ENCODE measurements at places on chromosomes 16 and 17.

DNA sequence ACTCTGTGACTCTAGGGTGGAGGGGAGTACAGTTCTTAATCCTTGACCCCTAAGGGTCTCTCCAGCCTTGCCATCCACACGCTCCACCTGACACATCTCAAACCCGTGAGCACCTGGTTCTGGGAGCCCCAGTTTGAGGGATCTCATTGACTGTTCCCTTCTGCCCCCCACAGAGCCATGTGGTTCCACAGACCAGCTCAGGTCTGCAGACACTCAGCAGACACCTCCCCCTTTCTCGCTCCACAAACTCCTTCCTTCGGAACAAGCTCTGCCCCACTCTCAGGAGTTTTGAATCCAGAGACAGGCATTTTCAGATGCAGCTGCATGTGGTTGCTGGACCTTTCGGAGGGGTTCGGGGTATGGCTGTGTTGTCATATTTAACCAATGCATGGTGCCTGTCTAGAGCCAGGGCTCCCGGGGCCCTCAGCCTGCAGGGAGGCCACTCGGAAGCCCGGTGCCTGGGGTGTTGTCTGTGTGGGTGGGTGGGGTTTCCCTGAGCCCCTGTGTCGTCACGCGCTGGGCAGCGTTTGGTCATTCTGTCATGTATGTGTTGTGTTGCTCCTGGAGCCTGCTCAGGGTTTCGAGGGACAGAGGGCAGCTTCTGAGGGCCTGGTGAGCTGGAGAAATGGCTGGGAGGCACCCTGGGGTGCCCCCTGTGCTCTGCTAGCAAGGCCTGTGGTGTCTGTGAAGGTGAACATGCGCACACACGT is 99.2 kb upstream of the PLCG2 start:
- DNase-seq: no peak

- DNase-seq: no peak
Measured at GRCh38 chr17:42685831-42686230, 3.5 kb downstream of the CNTNAP1 start.

DNA sequence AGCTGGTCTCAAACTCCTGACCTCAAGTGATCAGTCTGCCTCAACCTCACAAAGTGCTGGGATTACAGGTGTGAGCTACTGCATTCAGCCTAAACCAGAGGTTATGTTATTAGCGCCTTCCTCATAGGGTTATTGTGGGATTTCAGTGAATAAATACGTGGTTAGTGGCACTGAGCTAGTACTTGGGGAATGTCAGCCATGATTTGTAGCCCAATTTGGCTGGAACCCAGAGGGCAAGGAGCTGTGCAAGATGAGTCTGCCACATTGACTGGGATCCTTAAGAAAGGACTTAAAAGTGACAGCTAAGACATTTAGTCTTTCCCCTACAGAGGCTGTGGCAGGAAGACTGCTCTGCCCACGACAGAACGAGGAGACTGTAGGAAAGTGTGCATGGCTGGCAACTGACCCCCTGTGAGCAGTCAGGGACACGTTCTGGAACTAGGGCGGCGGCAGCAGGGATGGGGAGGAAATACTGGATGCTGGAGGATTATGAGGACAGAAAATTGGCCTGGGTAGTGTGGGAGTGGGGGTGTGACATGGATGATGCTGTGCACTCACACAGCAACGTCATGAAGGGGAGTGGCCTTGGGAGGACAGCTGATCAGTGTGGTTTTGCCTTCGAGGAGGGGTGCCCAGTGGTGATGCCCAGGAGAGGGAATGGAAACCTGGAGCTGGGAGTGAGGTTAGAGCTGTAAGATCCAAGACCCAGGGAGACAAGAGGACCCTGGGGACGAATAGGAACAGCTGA is 14.6 kb downstream of the ATP5PD start:
- DNase-seq: peak; percentile 85

- no peak for DNase-seq
Measured at GRCh38 chr17:66098040-66098439, 93.9 kb downstream of the CEP112 start.

GRCh38 chr16:63617990-63618763 is 1503.7 kb downstream of the CDH11 start:
- no peak for DNase-seq

DNA sequence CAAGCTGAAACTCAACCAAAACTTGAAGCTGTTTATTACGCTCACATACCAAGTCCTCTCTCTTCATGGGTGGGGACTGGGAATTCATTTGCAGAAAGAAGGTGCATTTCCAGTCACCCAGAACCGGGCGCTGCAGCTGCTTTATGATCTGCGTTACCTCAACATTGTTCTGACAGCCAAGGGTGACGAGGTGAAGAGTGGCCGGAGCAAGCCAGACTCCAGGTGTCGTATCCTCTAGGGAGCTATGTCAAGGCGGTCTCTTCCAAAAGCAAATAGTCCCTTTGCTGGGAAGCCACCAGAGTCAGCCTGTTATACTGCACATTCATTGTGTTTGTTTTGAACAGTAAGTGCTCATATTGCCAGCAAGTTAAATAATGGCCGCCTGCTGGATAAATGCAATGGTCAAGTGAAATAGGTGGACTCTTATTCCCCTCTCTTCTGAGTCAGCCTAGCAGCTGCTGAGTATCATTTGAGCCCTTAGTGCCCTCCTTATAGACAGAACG is 12.7 kb downstream of the COG1 start:
- no peak for DNase-seq

DNA sequence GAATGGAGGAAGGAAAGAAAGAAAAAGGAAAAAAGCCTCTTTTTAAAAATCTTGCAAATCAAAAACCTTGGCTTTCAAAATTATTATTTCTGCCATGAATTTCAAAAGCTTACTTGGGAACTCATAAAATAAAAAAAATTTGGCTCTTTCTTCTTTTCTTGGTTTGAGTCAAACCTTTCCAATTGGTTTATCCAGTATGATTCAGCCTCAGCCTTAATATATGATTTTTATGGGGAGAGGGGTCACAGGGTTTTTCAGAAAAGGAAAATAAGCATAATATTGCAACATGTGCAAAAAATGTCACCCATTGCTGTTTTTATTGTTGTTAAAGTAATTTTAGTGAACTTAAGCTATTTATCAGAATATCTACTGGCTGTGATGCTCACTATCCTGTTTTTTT is 31.2 kb upstream of the HAPSTR1 start:
- no peak for DNase-seq

Measured in amniotic epithelial cell (primary cell).